Breast epithelium (tissue), 4 donors: ENCODE measurements at places on chromosomes 7 and 10. TPM values are rescaled to one million over a fixed set of nuclear protein-coding genes. Genes with fewer than 3 reads are reported as not detected.
A peak's percentile ranks its signal among the peaks of the same experiment; 100 is the strongest.

- no peak for DNase-seq
Measured at GRCh38 chr10:116300542-116300941, 23.7 kb upstream of the CCDC172 start.

- peak; percentile 60 for DNase-seq
Measured at GRCh38 chr10:70052462-70053217, at the start of gene MACROH2A2. Gene MACROH2A2, plus strand, starts transcription at chr10:70052846. Its CDS starts 22,813 bp downstream, at chr10:70075659.

DNA sequence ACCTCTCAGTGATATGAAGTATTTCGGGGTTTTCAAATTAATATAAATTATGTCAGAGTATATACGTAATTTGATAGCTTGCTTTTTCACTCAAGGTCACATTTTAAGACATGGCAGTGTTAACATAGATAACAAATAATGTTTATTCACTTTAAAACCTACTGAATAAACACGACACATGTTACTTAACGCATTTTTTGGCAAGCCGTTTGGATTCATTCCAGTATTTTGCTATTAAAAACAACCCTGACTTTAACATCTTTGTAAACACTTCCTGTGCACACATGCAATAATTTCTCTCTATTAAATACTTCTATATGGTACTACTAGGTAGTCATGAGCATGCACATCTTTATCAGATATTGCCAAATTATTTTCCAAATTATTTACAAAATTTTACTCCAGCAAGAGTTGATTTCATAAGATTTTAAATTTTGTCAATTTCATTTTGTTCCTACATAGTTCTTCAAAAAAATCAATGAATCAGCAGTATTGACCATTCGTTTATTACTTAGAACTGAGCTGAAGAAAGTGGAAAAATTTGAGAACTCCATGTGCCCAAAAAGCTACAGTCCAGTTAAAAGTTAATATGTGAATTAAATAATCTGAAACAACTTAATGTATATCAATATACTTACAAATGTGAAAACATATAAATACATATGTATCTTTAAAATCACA is 26.8 kb upstream of the THSD7A start:
- DNase-seq: no peak

DNA sequence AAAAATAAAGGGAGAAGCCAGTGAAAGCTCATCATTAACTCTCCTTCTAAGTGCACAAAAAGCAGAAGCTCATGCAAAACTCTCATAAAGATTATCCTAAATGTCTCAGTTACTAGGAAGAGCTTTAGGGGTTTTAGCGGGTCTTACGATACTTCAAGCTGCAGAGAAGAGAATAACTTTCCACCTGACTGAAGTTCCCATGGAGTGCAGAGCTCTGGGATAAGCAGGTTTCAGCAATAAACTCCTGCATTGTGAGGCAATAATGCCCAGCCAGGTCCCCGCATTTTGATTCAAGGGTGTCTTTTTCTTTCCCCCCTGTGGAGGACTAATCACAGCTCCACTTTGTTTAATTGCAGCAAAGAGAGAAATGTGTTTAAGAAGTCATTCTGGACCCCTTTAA is 241.9 kb upstream of the SP8 start:
- no peak for DNase-seq

The EBF3 gene
- 6.6 TPM for total RNA-seq

The AKR1D1 gene
- total RNA-seq: not detected

The TMEM273 gene
- total RNA-seq: 9.1 TPM

The CUTC gene
- 33.4 TPM for total RNA-seq

The GFRA1 gene
- total RNA-seq: 88.2 TPM

The GPR15LG gene
- total RNA-seq: not detected
